T-cell (primary cell): ENCODE measurements at places on chromosomes 5 and 9. TPM values are rescaled to one million over a fixed set of nuclear protein-coding genes. Genes with fewer than 3 reads are reported as not detected.

UGCG gene
- total RNA-seq: 30.4 TPM

SNX2 gene
- total RNA-seq: 49.0 TPM

FOXD4L4 gene
- 0.41 TPM for total RNA-seq

CCDC183 gene
- 2.9 TPM for total RNA-seq

TAF11L5 gene
- total RNA-seq: not detected

GMCL2 gene
- total RNA-seq: not detected

SHOC1 gene
- total RNA-seq: not detected

COL27A1 gene
- 1.7 TPM for total RNA-seq

GABRA6 gene
- not detected for total RNA-seq

GRCh38 chr5:118776755-118777154 is 211.6 kb downstream of the DTWD2 start:
- H3K4me1 ChIP-seq: no peaks in the 10 kb centered on the region
- H3K4me3 ChIP-seq: no peak overlapping the region
- H3K27ac ChIP-seq: no peak overlapping the region
- no peaks in the 10 kb centered on the region for H3K36me3 ChIP-seq
- no peak for DNase-seq

- H3K4me3 ChIP-seq: no peak overlapping the region
- DNase-seq: no peak
- H3K36me3 ChIP-seq: no peaks in the 10 kb centered on the region
- H3K27ac ChIP-seq: no peak overlapping the region
- H3K4me1 ChIP-seq: no peaks in the 10 kb centered on the region
Observed at GRCh38 chr5:172559004-172559932, 81.8 kb upstream of the NEURL1B start.

GRCh38 chr9:129610473-129611306 is 10.2 kb downstream of the C9orf50 start:
- no peak overlapping the region for H3K27ac ChIP-seq
- peaks cover 10% of the 10 kb centered on the region for H3K4me1 ChIP-seq
- H3K27me3 ChIP-seq: no peaks in the 10 kb centered on the region
- H3K4me3 ChIP-seq: peak overlapping the region; percentile 48
- DNase-seq: peak; percentile 59

DNA sequence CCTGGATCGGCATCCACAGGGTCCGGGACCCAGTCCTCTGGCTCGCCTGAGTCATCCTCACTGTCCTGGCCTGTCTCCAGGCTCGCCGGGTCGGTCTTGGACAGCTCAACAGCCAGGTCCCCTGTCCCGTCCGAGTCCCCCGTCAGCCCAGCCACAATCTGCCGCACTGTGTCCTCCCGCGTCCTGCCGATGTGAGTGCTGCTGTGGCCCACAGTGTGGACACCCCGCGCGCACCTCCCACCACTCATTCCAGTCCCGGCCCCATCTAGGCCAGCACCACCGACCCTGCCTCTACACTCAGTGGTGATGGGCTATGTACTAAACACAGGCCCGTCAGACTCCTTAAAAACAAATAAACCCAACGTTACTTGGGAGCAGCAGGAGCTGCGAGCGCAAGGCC is 6.7 kb downstream of the ANAPC2 start:
- H3K36me3 ChIP-seq: peaks cover 26% of the 10 kb centered on the region
- H3K27ac ChIP-seq: no peak overlapping the region
- DNase-seq: no peak

DNA sequence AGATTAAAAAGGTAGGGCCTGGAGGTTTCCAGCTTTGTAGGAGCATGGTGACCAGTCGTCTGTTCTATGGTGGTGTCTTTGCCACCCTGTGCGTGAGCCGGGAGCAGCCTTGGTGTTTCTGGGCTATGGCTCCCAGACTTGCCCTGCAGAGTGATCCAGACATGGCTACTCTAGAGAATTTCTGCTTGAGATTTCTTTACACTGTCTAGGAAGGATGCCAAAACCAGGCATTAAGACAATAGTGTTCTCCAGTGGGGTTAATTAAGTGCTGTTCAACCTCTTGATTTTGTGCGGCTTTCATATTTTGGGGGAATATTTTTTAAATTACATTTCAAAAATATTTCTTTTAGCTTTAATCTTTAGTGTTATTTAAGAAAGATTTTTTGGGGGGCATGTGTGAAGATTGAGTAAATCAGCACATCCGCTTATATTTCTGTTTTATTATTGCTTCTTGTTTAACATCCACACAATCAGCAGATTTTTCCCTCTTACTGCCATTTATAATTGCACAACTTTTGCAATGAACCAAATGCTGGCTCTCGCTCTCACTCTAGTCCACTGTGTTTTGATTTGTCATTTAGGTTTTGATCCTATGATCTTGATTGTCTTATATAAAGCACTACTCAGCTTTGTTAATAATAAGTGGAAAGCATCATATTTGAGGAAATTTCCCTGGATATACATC is 110.5 kb downstream of the RASGRF2 start:
- no peaks in the 10 kb centered on the region for H3K4me1 ChIP-seq
- no peak overlapping the region for H3K4me3 ChIP-seq
- no peak overlapping the region for H3K27ac ChIP-seq

GRCh38 chr9:95773053-95773418 is 102.5 kb upstream of the ERCC6L2 start:
- H3K36me3 ChIP-seq: no peaks in the 10 kb centered on the region
- H3K27me3 ChIP-seq: peaks cover 21% of the 10 kb centered on the region
- H3K4me1 ChIP-seq: no peaks in the 10 kb centered on the region
- H3K27ac ChIP-seq: no peak overlapping the region

GRCh38 chr5:59174248-59174844 is 591.5 kb downstream of the RAB3C start:
- H3K36me3 ChIP-seq: no peaks in the 10 kb centered on the region
- no peak for DNase-seq
- H3K4me3 ChIP-seq: no peak overlapping the region
- no peak overlapping the region for H3K27ac ChIP-seq

DNA sequence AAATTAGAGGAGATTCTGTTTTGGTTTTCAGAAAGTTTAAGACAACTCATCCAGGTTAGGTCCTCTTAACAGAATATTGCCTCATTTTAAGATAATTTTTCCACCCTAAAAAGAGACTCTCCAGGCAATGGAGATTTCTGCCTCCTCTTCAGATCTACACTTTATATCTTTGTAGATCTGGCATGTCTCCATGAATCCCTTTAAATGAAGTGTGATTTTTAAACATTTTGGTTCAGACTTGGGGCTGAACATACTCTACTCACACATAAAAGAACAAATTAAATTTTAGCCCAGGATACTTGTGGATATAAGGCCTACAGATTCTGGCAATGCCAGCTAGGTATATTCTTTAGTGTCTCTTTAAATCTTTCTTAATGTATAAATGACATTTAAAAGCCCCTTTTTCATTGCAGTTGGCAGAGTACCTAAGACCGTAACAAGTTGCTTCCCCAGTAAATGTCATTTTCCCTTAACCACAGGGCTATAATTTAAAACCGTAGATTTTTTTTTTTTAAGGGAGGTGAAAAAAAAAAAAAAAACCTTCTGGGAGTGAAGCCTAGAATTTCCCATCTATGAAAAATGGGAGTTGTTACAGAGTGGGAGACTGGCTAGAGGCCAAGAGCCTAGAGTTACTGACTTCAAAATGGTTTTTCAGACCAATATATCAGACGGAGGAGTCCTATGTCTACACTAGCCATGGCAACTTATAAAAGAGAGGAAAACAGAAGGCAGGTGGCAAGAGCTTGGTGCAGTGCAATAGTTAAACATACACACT is 207.8 kb upstream of the TARS1 start:
- no peak for DNase-seq
- peaks cover 9% of the 10 kb centered on the region for H3K4me1 ChIP-seq
- no peaks in the 10 kb centered on the region for H3K27me3 ChIP-seq

GRCh38 chr9:133786371-133786753 is 48.2 kb upstream of the SARDH start:
- DNase-seq: no peak
- H3K27me3 ChIP-seq: no peaks in the 10 kb centered on the region
- H3K4me3 ChIP-seq: no peak overlapping the region
- H3K27ac ChIP-seq: no peak overlapping the region
- no peaks in the 10 kb centered on the region for H3K36me3 ChIP-seq

GRCh38 chr5:137280656-137281055 is 218.5 kb downstream of the SPOCK1 start:
- H3K27me3 ChIP-seq: no peaks in the 10 kb centered on the region
- H3K4me1 ChIP-seq: no peaks in the 10 kb centered on the region
- no peak overlapping the region for H3K27ac ChIP-seq
- no peaks in the 10 kb centered on the region for H3K36me3 ChIP-seq
